GM20000 (cell line): ENCODE measurements at places on chromosomes 2 and 18.

DNA sequence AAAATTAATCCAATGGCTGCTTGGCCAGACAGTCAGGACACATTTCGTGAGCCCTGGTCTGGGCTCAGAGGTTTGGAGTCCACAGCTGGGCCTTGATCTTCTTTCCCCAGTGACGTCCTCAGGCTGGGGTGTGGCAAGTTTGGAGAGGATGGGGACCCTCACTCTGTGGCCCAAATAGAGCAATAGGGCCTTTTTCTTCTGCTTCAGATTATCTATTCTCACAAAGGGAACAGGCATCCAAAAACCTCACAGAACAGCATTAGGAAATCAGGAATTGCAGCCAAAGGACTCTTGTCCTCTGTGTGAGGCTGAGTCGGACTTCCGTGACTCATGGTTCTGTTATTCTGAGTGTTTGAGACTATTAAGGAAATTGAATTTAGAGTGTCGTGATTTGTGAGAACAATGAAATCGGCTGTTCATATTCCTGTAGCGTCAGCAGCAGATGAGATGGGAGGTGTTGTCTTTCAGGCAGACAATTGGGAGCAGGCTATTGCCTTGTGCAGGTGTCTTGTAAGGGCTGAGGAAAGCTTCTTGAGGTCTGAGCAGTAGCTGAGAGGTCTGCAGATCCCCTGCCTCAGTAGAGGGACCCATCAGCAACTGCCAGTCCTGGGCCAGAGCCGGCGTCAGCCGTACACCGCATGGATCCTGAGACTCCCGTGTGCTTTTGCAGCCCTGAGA is 113.8 kb downstream of the SH3RF3 start:
- DNase-seq: no peak

DNA sequence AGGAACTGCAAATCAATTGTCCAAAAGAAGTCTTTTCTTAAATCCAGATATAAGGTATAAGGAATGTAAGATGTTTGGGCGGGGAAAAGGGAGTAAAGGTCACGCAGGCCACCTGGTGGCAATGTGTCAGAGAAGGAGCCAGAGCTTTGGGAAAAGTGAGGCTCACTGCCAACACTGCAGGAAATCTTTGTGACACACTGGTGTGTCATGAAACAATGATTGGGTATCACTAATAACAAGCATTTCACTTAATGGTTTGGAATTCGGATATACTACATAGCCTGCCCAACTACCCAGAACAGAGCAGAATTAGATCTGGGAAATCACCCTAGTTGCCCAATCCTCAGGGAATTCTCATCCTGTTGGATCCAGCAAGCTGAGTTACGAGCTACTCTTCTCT is 61.0 kb downstream of the RBMS1 start:
- DNase-seq: no peak

DNA sequence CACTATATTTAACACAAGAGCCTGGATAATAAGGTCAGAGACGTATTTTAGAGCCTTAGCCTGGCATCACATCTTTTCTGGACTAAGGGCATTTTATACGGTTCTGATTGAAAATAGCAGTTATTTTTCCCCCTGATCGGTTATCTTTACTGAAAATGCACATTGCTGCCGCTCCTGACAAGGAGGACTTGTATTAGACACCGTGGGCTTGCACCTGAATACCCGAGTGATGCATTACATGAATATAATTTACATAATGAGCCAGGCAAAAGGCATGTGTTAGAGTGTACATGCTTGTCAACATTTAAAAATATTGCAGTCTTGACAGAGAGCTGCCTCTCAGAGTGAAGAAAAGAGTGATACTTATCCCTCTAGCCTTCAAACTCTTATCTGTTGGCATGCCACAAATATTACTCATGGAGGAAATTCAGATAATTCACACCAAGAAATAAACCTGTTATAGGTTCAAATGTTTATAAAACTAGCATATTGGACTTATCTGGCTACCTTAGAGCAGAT is 470.5 kb upstream of the ETAA1 start:
- no peak for DNase-seq

DNA sequence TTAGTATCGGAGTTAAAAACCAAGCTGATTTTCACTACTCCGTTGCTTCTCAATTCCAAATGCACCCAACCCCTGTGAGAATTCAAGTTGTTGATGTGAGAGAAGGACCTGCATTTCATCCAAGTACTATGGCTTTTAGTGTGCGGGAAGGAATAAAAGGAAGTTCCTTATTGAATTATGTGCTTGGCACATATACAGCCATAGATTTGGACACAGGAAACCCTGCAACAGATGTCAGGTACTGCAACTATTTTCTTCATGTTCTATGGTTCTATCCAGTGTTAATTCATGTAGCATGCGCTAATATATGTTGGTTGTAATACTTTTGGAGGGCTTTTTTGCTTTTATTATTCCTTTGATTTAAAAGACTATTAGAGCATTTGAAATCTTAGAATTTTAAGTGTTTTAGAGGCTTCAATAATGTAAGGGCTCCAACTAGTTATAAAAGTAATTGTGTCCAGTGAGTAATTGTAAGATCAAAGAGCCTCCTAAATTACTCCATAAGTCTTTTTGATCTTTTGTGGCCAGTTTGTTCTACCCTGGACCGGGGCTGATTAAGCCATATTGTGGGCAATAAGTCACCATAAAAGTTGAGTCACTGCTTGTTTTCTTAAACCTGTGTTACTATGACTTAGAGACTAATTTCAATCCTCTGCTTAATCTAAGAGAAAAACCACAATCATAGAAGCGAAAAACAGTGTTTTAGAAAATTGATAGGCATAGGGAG is 22.9 kb downstream of the DSG4 start:
- no peak for DNase-seq

DNA sequence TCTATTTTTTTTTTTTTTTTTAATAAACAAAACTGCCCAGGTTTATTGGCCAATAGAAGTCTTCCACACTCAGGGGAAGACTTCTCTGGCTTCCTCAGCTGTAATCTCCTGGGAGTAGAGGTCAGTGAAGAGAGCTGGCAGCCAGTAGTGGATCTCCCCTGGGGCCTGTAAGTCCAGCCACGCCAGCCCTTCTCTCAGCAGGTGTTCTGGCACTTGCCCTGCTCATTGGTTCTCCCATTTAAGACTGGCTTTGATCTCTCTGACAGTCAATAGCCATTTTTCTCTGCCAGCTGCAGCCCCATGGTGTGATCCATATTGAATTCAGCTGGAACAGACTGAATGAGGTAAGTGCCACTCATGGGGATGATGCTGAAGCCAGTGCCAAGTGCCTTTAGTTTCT is 170.6 kb upstream of the SPHKAP start:
- DNase-seq: no peak

GRCh38 chr2:164260506-164260905 is 360.8 kb downstream of the GRB14 start:
- DNase-seq: no peak

DNA sequence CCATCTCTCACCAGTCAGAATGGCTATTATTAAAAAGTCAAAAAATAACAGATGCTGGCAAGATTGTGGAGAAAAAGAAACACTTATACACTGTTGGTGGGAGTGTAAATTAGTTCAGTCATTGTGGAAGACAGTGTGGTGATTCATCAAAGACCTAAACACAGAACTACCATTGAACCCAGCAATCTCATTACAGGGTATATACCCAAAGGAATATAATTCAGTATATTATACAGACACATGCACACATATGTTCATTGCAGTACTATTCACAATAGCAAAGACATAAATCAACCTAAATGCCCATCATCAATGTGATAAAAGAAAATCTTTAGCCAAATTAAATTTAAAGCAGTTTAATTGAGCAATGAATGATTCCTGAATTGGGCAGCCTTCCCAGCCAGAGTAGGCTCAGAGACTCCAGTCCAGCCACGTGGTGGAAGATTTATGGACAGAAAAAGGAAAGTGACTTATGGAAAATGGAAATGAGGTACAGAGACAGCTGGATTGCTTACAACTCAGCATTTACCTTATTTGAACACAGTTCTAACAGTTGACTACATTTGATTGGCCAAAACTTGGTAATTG is 377.1 kb upstream of the SLC39A10 start:
- DNase-seq: no peak

DNA sequence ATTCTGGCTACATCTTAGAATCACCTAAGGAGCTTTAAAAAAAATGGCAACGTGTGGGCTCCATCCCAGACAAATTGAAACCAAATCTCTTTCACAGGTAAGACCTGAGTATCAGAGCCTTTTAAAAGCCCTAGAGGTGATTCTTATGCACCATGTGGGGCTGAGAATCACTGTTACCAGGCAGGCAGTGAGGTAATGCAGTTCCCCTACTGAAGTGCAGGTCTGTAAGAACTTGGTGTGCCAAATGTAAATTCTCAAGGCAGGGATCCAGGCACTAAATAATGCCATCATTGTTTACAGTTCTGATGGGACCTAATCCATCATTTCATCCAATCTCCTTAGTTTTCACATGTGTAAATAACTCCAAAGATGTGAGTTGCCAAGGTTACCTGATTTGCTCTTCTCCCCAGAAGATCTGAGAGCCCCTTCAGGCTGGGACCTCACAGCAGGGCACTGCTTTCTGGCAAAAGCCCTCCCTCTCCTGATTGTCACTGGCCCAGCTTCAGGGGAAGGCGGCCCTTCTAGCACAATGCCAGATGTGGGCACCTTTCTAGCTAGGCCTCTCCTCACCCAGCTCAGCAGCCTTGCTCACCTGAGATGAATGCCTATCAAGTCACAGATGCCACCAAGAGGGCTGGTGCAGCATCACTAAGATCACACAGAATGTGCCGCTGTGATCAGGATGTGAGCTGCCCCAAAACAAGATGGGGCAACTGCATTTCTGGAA is 73.6 kb upstream of the RGPD5 start:
- DNase-seq: no peak

- no peak for DNase-seq
These were observed 34.1 kb upstream of the FAP start for GRCh38 chr2:162277381-162277780.

DNA sequence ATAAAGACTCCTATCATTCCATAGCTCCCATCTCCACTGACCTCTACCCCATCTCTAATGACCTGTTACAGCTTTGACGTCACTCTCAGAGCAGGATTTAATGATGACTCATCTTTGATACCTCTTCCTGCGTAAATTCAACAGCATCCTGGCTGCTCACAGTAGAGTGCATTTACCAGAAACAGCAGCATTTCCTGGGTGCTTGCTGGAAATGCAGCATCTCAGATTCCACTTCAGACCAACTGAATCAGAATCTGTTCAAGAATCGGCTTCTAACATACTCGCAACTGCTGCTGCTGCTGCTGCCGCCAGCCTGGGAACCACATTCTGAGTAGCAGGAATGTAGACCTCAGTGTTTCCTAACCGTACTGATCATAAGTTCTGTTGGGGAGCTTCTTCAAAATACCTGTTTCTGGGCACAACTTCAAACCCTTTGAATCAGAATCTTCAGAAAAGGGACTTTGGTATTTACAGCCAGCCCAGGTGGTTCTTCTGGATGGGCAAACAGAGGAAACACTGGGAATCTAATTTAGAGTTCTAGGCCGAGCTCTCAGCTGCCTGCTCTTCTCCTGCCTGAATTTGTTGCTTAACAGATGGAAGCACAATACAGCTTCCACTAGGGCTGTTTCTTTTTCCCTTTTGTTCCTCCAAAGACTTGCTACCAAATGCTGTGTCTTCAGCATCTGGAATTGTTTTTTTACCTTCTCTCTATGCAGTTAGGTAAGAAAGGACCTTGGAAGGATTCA is 241.4 kb downstream of the NCKAP5 start:
- no peak for DNase-seq

- DNase-seq: no peak
These were observed 361.9 kb upstream of the MEX3C start for GRCh38 chr18:51559198-51559901.

DNA sequence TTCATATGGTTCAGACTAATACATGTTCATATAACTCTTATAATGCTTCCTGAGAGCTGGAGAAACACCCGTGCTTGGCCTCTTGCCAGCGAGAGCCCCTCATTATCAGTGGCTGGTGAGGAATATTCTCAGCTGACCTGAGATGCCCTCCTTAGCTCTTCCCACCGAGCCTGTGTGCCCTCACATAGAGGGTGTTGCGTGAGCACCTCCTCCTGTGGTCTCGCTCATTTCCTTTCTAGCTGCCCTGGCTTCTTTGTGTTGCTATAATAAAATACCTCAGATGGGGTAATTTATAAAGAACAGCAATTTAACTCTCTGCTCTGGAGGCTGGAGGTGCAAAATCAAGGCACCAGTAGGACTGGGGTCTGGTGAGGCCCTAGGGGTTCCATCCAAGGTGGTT is 80.5 kb upstream of the ALKAL2 start:
- DNase-seq: no peak

DNA sequence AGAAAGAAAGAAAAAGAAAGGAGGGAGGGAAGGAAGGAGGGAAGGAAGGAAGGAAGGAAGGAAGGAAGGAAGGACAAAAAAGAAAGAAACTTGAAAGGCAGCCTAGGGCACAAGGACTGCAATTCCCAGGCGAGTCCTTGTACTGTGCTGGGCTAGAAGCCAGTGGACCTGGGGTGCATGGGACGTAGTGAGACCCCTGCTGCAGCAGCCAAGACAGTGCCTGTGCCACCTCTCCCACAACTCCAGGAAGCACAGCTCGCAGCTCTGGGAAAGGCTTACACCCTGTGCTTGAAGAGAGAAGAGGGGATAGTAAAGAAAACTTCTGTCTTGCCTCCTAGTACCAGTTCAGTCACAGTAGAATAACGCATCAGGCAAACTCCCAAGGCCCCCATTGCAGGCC is 227.9 kb upstream of the CDH7 start:
- DNase-seq: no peak

DNA sequence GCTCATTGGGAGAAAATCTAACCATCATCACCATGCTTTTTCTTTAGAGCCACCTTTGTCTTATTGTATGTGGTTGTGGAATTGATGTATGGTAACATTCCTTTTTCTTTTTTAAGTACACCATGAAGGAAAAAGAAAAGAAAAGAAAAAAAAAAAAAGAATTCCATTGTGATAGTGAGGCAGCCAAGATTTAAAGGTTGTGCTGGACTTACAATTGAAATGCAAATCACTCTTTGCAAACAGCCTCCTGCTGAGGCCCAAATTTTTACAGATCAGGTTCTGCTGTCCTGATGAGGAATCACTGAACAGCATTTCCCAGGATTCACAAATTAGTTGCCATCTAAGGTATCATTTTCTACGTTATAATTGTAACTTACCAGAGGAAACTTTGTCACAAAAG is 1101.0 kb upstream of the FANCL start:
- no peak for DNase-seq

DNA sequence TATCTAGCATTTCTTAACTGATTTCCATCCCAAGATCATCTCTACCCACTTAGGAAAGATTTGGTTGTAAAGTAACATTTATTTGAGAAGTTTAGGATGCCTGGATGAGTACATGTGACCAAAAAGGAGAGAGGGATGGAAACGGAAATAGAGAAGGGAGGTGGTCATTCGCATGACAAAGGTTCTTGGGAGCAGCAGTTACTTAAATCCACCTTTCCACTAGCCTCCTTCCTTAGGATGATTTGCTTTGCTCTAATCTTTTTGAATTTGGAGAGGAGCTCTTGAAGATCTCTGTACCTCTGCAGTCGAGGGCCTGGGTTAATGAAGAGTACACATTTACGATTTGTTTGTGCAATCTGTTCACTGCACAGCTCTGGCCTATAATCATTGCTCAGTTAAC is 623.5 kb downstream of the EPHA4 start:
- no peak for DNase-seq
